ENCODE measurements at places on chromosomes 5 and 9. TPM values are rescaled to one million over a fixed set of nuclear protein-coding genes. Genes with fewer than 3 reads are reported as not detected.

PCDHA8 gene
- total RNA-seq, result 1.9 TPM

FNBP1 gene
- 43.3 TPM for total RNA-seq

DNA sequence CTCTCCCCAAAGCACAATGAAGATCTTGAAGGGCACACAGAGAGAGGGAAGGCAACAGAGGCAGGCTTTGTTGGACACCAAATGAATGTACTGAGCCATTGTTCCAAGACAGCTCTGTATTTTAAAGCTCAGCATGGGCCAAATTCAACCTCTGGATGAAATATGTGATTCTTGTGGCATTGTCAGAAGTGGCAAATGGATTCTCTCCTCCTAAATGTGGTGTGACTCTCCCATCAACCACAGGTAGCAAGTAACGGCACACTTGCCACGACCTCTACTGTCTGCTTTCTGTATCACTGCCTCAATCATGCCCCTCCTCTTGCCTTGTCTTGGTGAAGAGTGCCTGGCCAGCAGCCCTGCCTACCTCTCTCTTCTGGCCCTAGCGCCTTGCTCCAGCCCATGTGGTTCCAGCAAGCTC is 6.1 kb upstream of the MOB3B start:
- peak; percentile 87 for DNase-seq

GRCh38 chr9:100030548-100030947 is 68.3 kb downstream of the ERP44 start:
- no peak for DNase-seq

GRCh38 chr5:148685520-148686134 is 31.3 kb upstream of the HTR4 start:
- DNase-seq, result no peak

DNA sequence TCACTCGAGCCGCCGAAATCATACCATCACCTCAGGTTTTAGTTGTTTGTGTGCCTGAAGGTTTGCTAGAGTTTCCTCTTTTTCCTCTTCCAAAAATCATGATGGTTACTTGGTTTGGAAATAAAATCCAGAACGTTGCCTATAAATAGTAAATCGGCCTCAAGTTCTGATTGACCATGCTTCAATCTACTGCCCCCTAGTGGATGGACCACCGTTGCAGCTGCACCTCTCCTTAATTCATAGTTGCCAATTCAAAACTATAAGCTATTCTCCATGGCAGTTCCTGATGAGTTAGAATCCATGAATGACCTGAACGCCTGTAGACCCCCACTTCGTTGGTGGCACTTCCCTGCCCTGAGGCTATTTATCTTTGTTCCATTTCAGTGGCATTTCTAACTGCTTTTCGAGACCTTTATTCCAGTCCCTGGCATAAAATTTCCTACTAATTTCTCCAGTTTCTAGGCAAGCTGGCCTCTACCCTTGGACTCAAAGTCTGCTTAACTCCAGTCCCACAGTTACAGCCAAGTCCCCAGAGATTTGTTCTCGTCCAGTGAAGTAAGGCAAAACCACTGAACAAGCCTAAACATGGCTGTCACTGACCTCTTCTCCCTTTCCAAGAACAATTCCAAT is 422.6 kb downstream of the EFNA5 start:
- DNase-seq, result peak; percentile 90

IQGAP2 gene
- 23.5 TPM for total RNA-seq

DNA sequence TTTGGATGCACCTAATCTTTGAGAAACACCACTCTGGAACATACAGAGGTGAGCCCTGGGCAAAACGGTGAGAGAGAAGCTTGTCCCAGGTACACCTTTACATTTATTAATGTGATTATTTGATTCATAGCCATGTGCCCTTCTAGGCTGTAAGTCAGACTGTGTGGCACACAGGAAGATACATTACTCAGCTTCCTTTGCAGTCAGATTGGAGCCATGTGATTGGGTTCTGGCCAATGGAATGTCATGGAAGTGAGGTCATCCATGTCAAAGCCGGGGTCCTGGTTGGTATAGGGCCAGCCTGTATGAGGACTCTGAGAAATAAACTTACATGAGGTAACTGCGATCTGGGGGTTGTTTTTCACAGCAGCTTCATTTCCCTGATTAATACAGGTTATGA is 106.8 kb upstream of the CD180 start:
- no peak for DNase-seq

DNA sequence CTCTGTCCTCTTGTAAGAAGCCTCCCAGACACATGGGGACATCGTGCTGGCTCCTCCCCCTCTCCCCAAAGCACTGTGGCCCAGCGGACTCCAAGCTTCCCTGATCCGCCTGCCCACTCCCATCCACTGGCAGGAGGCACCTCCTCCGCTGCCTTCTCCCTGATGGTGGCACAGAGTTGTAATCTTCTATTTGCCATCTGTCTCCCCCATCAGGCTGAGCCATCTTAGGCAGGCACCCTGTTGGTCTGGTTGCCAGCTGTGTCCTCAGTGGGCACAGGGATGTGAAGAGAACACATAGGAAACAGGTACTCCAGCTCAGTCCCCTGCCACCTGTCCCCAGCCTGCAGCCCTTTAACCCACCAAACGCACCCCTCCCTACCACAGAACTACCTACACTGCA is 5.4 kb upstream of the ZDHHC12 start:
- peak; percentile 64 for DNase-seq

GRCh38 chr5:159032656-159033350 is 66.9 kb downstream of the EBF1 start:
- DNase-seq, result no peak

Measured in endodermal cell (in vitro differentiated cells).